KG1 (cell line): ENCODE measurements at places on chromosomes 1 and 21.

DNA sequence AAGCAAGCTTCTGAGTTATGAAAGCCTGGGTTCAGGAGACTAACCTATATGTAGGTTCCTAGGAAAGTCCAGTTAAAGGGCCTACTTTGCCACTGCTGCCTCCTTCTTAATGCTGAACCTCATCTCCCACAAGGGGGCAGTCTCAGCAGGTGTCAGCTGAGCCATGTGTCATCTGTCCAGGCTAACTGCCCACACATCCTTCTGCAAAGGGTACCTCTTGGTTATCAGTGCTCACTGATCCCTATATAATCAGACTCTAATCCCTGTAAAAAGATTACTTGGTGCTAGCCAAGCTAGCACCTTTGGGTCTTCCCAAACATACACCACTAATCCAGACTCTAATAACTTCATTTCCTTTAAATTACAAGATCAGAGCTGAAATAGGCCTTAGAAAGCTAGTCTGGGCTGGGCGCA is 9.0 kb downstream of the PRDX1 start:
- DNase-seq = peak; percentile 22

GRCh38 chr1:3530086-3530925 is 75.8 kb downstream of the ARHGEF16 start:
- DNase-seq = no peak

DNA sequence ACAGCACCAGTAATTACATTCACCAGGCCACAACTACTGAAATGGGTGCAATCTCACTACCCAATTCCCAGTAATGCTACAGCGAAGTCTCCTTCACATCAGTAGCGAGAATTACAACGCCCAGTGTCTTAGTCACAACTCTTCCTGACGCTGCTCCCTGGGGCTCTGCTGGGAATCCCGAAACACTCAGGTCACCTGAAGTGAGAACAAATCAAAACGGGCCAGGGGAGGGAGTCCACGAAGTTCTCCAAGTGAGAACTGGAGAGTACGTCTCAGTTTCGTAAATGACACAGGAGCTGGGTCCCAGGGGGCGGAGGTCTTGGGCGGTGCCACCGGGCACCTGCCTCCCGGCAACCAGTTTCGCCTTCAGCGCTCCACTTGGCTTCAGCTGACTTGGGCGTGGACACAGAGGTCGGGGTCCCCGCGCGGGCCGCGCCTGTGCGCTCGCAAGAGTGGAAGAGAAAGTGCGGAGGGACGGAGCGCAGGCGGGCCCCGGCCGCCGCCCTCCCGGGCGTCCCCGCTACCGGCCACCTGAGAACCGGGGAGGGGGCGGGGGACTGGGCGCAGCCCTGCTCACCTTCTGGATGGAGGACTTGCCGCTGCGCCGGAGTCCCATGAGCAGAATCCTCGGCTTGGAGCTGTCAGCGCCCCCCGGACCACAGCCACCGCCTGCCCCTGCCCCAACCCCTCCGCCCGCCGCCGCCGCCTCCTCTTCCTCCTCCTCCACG is 575 bp downstream of the RRAGC start:
- DNase-seq = no peak

GRCh38 chr21:42019101-42019605 is 9.0 kb upstream of the ZBTB21 start:
- DNase-seq = no peak

DNA sequence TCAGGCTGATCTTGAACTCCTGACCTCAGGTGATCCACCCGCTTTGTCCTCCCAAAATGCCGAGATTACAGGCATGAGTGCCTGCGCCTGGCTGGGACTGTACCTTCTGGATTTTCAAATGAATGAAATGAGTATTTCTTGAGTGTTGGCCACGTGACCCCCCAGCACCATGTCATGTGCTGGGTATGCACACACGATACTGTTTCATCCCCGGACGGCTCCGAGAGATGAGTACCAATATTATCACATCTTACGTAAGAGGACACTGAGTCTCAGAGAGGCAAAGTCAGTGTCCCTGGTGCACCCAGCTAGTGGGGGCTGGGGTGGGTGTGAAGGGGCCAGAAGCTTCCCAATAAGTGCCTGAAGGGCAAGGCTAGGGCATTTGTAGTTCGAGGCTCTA is 780 bp upstream of the CROCC start:
- DNase-seq = no peak

DNA sequence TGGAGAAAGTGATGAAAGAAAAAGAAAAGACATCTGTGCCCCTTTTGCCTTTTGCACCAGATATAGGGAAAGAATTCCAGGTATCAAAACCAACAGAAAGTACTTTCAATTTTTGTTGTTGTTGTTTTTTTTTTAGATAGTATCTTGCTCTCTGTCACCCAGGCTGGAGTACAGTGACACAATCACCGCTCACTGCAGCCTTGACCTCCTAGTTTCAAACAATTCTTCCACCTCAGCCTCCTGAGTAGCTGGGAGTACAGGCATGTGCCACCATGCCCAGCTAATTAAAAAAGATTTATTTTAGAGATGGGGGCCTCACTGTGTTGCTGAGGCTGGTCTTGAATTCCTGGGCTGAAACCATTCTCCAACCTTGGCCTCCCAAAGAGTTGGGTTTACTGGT is 31.3 kb upstream of the IVNS1ABP start:
- no peak for DNase-seq

DNA sequence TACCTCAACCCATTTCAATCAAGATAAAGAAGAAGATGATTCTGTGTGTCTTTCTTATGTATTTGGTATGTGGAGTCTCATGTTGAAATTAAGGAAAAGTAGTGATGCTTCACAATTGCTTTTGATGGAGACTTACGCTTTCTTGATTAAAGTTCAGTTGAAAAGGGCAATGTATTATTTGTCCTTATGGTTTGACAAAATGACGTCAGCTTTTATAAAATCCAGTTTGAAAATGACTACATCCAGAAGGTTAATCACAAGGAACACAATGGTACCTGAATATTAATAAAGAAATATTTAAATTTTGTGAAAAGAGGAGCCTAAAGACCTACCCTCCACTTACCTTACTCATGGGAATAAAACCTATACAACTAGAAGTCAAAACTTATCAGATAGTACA is 4.4 kb downstream of the KRTAP26-1 start:
- DNase-seq = no peak
